NB4 (cell line): ENCODE measurements at places on chromosomes 4 and X.

DNA sequence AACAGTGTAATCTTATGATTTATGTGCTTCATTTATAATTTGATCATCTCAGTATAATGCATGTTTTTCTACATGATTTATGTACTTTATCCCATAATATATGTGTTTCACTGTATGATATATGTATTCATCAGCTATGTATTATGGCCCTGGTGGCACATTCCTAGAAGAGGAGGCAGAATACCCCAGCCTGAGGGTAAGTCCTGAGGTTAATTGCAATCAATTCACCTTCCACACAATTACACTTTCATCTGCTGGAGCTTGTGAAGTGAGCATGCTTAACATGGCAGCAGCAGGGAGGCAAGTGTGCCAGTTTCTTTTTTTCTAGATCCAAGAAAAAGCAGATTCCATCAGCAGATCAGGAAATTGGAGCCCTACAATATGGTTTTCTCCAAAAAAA is 81.2 kb downstream of the CXXC4 start:
- no peak for DNase-seq

DNA sequence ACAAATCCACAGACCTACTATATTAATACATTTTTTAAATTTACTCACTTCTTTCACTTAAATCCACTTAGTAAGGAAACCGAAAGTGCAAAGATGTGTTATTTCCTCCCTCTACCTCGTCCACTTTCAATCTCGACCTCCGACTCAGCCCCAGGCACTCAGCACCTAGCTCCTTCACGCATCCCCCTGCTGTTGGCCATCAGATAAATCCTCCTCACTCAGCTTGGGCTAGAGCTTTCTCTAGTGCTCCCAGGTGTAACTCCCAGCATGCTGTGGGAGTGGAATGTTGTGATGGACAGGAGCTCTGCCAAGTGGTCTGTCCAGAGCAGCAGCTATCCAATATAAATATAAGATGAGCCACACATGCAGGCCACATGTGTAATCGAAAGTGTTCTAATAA is 26.7 kb upstream of the TEC start:
- no peak for DNase-seq

DNA sequence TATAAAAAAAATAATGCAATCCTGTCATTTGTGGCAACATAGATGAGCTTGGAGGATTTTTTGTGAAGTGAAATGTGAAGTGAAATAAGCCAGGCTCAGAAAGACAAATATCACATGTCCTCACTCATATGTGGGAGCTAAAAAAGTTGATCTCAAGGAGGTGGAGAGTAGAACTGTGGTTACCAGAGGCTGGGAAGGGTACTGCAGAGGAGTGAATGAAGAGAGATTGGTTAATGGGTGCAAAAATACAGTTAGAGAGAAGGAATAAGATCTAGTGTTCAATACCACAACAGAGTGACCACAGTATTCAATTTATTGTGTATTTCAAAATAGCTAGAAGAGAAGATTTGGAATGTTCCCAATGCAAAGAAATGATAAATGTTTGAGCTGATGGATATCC is 13.4 kb upstream of the ZCCHC18 start:
- no peak for DNase-seq

- peak; percentile 20 for DNase-seq
Measured at GRCh38 chr4:156475322-156475721, 496.3 kb downstream of the PDGFC start.

- DNase-seq: no peak
Measured at GRCh38 chr4:179596621-179597020, 2154.4 kb upstream of the AGA start.

GRCh38 chr4:44674471-44674870 is 3.7 kb upstream of the GUF1 start:
- DNase-seq: peak; percentile 14

DNA sequence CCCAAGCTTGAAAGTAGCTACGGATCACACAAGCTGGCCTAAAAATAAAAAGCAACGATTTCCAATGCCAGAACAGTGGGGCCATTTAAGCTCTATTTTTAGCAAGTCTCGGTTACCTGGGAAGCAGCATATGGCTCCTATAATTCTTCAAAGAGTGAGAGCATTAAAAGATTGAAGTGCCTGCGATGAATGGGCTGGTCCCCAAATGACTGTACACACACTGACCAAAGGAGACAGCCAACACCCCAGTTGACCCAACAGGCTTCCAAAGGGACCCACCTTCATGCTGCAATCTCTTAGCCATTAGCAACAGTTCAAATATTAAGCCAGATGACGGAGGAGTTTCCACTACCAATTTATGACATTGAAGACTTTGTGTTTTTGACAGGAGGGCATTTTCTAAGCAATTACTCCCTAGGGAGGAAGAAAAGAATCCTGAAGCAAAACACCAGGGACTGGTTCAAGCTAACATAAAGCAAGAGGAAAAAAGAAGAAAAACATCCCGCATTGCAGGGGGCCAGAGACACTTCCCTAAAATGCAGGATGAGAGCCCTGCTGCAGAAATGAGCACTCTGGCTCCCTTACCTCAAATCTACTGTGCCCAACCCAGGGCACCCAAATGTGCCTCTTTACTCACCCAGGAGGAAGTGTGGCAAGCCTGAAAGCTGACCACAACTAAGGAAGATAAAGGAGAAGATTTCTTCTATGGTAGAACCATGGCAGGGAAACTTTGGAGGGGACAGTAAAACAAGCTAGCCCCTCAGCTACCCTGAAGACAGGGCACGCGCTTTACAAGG is 21.6 kb downstream of the SH3KBP1 start:
- DNase-seq: peak; percentile 97

DNA sequence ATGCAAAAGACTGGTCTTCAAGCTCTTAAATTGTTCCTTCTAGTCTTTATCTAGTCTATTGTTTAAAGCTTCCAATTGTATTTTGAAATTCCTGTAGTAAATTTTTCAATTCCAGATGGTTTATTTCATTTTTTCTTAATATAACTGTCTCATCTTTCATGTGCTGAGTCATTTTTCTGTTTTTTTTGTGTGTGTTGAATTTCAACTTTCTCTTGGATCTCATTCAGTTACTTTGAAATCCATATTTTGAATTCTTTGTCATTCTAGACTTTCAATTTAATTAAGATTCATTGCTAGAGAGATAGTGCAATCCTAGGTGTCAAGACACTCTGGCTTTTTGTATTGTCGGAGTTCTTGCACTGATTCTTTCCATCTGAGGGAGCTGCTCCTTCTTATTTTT is 128.0 kb upstream of the PRKG2 start:
- no peak for DNase-seq

- DNase-seq: no peak
Measured at GRCh38 chr4:41346306-41347061, 89.8 kb downstream of the UCHL1 start.

DNA sequence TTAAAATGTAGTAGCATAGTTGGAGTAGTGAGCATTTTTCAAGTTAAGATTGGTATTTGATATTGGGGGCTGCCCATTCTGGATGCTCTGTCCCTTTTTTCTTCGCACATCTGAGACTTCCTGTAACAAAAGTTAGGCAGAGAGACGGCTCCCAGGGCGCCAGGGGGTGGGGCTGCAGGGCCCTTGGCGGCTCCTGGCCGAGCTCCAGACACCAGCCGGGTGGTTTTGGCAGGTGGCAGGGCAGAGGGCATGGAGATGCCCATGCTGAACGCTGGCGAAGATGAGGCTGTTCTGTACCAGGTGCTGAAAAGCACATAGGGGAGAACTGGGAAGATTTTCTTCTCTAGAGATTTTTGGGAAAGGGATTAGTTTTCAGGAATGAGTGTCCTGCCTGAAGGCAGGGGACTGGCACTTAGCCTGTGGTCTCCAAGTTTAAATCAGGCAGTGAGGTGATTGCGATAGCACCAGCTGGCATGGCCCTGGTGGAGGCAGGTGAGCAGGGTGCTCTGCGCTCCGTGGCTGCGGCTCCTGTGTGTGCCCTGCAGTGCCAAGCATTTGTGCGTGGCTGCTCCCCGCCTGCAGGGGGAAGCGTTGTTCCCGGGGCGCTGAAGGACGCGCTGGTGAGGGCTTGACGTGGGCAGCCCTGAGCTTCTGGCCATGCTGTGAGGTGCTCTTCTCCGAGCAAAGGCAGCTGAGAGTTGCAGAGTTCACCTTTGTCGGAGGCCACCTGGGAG is 23.6 kb upstream of the HGFAC start:
- DNase-seq: peak; percentile 37

DNA sequence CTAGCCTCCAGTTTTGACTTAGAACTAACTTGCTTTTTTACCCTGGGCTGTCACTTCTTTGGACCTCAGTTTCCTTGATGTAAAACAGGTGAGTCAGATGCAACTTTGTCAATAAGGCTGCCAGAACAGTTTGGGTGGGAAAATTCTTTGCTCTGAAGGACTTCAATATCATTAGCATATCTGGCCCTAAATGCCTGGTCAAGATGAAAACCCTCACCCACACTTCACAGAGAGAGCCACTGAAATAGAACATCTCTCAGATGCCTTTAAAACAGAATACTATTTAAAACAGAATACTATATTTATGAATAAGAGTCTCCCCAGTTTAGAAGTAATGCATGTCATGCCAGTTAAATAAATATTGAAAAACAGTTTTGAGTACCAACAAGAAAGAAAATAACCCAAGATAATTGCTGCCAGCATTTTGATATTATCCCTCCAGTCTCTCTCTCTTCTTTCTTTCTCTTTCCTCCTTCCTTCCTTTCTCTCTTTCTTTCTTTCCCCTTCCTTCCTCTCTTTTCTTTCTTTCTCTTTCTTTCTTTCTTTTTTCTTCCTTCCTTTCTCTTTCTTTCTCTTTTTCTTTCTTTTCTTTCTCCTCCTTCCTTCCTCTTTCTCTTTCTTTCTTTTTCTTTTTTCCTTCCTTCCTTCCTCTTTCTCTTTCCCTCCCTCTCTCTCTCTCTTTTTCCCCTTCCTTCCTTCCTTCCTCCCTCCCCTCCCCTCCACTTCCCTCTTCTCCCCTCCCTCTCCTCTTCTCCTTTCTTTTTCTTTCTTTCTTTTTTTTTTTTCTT is 32.8 kb upstream of the SHISA3 start:
- no peak for DNase-seq

GRCh38 chr4:167475951-167476350 is 241.7 kb upstream of the SPOCK3 start:
- no peak for DNase-seq

GRCh38 chr4:132792310-132792709 is 356.8 kb upstream of the PCDH10 start:
- no peak for DNase-seq

GRCh38 chr4:76589402-76589801 is 154.4 kb downstream of the SHROOM3 start:
- DNase-seq: no peak

DNA sequence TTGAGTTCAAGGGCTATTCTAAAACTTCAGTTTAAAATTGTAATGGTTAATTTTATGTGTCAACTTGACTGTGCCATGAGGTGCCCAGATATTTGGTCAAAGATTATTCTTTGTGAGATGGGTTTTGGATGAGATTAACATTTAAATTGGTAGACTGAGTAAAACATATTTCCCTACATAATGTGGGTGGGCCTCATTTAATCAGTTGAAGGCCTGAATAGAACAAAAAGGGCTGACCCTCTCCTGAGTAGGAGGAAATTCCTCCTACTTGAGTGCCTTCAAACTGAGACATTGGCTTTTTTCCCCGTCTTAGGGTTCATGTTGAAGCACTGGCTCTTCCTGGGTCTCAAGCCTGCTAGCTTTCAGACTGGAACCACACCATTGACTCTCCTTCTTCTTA is 89.6 kb upstream of the FAM9A start:
- DNase-seq: no peak

- no peak for DNase-seq
Measured at GRCh38 chr4:55183926-55184599, 58.7 kb upstream of the KDR start.

DNA sequence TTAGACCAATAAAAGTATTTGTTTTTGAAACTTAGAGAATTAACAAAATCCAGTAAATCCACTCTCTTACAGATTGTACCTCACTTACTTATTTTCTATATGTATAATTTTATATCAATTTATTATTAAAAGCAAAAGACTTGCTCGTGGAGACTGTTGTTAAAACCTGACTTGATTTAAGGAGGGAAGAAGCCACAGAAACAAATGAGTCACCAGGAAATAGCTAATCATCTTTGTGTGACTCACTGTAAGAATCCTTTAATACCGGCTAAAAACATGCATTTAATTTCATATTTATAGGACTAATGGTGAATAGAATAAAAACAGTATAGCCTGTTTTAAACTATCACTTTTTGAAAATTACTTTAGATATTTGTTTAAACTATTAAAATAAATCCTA is 29.9 kb upstream of the UBE2NL start:
- peak; percentile 3 for DNase-seq

GRCh38 chr4:57691370-57691769 is 581.2 kb upstream of the IGFBP7 start:
- DNase-seq: no peak

DNA sequence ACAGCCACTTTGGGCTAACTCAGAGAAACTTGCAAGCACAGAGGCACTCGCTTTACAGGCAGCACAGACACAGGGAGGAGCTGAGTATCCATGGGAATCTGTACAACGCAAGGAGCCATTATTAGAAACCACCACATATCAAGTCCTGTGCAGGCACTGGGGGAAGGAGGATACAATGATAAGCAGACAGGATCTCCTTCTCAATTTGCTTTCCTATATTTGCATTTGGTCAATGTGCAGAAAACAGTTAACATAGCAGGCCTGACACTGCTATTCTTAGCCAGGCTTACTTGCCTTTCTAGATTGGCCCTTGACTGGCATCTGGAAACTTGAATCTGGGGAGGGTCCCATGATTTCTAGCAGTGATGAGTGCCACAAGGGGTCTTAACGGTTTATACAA is 65.8 kb downstream of the TEC start:
- no peak for DNase-seq

- no peak for DNase-seq
Measured at GRCh38 chr4:84962102-84962501, 4.4 kb downstream of the WDFY3 start.

DNA sequence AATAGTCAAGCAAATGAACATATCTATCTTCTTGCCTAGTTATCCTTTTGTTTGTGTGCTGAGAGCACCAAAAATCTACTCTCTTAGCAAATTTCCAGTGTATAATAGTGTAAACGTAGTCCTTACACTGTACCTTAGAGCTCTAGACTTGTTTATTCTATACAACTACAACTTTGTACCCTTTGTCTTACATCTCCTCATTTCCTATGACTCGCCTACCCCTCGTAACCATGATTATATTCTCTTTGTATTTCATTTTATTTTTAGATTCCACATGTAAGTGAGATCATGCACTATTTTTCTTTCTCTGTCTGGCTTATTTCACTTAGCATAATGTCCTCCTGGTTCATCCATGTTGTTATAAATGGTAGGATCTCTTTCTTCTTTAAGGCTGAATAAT is 37.6 kb downstream of the MAGEB5 start:
- no peak for DNase-seq

- no peak for DNase-seq
Measured at GRCh38 chrX:152614791-152615190, 22.9 kb upstream of the GABRQ start.

- DNase-seq: peak; percentile 53
Measured at GRCh38 chrX:140712413-140713173, 3.0 kb downstream of the LINC00632 start.

DNA sequence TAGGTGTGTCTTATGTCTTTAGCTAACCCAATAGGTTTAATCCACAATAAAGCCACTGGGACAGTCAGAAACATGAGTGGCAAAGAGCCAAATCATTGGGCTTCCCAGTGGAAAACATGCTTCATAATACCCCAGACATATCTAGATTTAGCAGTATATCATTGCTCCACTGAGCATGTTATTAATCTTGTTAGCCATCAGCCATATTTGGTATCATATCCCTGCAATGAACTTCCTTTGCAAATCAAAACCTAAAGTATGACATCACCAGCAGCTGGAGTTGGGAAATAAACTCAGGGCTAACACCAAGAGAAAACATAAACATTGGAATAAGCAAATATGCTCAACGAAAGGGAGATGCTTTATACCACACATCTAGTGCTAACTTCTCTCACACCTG is 280.8 kb upstream of the NOCT start:
- no peak for DNase-seq
